Fibroblast of skin of abdomen (primary cell): ENCODE measurements at places on chromosomes 5 and 9.
A peak's percentile ranks its signal among the peaks of the same experiment; 100 is the strongest.

- no peak for DNase-seq
Measured at GRCh38 chr5:139812836-139813805, 17.5 kb downstream of the PSD2 start.

- peak; percentile 59 for DNase-seq
Measured at GRCh38 chr9:128689820-128690683, 1.0 kb downstream of the SET start.

- DNase-seq = no peak
Measured at GRCh38 chr5:56632199-56632598, 183.2 kb upstream of the MAP3K1 start.

DNA sequence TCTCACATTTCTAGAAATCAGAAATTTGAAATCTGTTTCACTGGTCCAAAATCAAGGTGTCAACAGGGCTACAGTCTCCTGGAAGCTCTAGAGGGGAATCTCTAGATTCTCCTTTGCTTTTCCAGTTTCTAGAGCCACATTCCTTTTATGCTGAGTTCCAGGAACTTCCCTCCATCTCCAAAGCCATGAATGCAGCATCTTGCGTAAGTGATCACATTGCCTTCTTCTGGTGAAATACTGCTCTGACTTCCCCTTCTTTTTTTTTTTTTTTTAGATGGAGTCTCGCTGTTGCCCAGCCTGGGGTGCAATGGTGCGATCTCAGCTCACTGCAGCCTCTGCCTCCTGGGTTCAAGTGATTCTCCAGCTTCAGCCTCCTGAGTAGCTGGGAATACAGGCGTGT, 23.8 kb downstream of the GDA start:
- DNase-seq = no peak

DNA sequence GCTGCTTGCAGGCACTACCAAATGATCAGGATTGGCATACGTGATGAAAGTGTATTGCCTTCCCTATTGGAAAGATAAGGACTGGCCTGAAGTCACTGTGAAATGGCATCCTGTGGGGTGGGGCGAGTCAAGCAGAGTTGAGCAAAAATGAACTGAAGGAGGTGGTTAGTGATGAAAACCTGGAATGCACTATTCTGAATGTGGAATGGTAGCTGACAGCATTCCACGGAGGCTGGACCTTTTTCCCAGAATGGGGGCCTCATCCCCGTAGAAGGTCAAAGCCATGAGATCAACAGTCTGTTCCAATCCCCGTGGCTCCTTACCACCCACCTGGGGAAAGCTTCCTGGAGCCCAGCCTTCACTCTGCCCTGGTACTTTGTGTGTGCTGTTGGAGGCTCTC, 37.7 kb downstream of the ASS1 start:
- peak; percentile 16 for DNase-seq

- peak; percentile 57 for DNase-seq
Measured at GRCh38 chr5:80399526-80400239, 8.2 kb upstream of the ZFYVE16 start.

DNA sequence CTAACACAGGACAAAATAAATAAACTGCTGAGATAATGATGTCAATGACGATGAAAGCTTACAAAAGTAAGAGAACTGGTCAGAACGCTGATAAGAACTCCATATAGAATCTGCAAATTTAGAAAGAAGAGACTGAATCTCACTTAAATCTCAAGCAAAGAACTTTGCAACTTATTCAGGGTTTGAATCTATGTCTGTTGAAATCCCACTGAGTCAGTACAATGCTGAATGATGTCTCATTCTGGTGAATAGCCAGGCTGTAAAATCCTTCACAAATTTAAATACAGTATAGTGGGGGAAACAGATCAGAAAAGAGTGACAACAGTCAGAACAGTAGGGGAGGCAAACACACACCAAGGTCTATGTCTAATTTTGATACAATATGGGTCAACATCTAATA, 38.9 kb upstream of the NR3C1 start:
- peak; percentile 53 for DNase-seq

GRCh38 chr5:68872088-68872839, 221.6 kb upstream of the SLC30A5 start:
- DNase-seq = no peak

GRCh38 chr9:73780916-73781315, 629.3 kb downstream of the ANXA1 start:
- peak; percentile 34 for DNase-seq

DNA sequence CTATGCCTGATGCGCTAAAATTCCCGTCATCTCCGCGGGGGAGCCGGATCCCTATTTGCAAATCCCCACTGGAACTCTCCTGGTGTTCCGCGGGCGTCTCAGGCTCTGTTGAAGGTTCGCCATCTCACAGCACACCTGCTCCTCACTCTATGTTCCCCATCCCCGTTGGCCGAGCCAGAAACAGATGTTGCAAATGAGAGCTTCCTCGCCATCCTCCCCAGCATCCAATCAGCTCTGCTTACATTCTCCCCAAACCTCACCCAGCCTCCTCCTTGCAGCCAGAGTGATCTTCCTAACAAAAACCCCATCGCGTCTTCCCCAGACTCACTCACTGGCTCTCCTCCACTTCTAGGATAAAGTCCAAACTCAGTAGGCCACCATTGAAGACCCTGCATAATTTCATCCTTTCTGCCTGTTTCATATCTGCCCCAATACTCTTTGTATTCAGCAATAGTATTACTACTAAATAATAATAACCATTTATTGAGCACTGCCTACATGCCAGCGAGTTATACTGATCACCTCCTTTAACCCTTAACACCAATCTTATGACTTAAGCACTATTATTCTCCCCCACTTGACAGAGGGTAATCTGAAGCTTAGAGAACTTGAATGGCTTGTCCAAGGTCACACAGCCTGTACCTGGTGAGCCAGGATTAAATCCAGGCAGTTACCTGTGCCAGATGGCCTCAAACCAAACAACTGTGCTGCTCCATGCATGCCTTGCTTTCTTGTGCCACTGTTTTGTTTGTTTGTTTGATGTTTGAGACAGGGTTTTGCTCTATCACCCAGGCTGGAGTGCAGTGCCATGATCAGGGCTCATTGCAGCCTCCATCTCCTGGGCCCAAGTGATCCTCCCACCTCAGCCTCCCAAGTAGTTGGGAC, 14.0 kb downstream of the AQP7 start:
- no peak for DNase-seq

DNA sequence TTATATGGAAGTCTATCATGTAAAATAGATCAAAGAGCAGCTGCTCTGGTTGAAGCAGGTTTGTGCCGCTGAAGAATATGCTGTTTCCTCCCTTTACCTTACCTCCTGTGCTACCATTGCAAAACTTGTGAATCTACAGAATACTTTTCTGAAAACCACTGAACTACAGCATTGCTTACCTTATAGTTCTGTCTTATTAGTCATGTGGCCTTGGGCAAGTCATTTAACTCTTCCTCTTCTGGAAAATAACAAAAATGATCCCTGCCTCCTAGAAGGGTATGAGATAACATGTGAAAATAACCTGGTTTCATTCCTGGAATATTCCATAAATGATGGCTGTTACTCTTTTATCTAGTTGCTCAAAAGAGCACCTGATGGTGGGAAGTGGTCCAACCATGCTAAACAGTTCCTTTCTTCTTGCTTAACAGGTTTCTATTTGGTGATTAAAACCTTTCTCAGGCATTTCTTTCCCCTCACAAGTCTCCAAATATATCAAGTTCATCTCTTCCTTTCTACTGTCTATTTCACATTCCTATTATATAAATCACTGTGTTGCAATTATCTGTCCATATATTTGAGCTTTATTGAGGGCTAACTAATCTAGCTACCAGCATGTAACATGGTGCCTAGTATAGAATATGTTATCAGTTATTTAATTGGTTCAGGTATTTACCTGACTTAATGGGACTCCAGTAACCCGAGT, 15.0 kb downstream of the TRIM32 start:
- DNase-seq = no peak

GRCh38 chr5:172870291-172870714, 36.3 kb downstream of the ERGIC1 start:
- DNase-seq = peak; percentile 90

GRCh38 chr9:100626949-100627348, 49.1 kb downstream of the CAVIN4 start:
- DNase-seq = no peak

- no peak for DNase-seq
Measured at GRCh38 chr9:98516897-98517503, 191.7 kb downstream of the GABBR2 start.

DNA sequence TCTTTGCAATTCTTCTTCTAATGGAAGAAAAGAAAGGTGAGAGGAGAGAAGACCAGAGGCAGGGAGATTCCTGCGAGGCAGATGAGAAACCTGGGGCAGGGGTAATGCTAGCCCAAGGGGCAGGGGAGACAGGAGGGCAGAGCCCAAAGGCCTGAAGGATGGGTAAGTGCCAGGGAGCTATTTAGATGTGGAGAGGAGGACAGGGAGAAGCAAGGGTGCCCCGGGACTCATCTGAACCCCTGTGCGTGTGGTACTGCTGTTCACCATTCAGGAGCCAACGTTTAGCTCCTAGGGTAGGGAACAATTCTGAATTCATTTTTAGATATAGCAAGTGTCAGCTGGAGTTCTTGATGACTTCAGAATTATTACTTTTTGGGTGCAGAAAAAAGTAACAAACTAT, 122.7 kb upstream of the ALDH1B1 start:
- no peak for DNase-seq

- DNase-seq = no peak
Measured at GRCh38 chr5:148230240-148230639, 8.1 kb upstream of the MARCOL start.

GRCh38 chr5:156513123-156513815, 186.3 kb downstream of the SGCD start:
- no peak for DNase-seq

DNA sequence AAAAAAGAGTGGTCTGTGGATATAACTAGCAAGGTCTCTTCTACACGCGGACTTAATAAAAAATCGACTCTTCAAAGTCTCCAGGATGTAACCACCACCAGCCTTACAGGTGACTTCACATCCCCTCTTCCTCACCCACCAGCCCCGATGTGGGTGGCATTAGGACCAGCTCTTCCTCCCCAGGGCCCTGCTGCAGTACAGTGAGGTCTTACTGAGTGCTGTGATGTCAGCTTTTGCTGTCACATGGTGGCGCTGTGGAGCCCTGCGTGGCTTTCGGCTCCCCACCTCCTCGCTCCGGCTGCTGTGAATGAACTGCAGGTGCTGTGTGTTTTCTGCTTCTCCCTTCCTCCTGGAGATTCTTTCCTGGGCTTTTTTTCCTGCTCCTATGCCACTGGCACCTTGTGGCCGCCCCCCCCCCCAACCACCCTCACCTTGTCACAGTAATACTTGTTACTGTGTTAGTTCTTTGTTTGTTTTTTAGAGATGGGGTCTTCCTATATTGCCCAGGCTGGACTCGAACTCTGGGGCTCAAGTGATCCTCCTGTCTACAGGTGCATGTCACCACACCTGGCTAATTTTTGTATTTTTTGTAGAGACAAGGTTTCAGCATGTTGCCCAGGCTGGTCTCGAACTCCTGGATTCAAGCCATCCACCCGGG, 15.8 kb upstream of the RAPGEF1 start:
- DNase-seq = peak; percentile 65

- DNase-seq = no peak
Measured at GRCh38 chr9:20353524-20353923, 268.8 kb downstream of the MLLT3 start.

DNA sequence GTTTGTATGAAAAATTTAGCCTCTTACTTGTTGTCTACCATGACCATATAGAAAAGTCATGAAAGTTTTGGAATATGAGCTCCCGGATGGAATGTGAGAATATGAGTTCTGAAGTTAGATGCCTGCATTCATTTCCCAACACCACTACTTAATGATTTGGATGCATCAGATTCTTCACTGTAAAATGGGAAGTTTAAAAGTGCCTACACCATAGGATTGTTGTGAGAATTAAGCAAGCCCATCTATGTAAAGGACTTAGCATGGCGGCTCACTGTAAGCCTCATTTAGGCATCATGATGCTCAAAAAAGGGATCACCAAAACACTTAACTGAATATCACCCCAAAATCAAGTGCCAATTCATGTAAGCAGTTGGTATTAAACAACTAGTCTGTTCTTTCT, 177.3 kb downstream of the RAB3C start:
- no peak for DNase-seq

- peak; percentile 83 for DNase-seq
Measured at GRCh38 chr9:83432104-83432627, 106.0 kb downstream of the FRMD3 start.

GRCh38 chr5:1032011-1032410, 23.4 kb downstream of the NKD2 start:
- DNase-seq = no peak

GRCh38 chr5:127290946-127291693, 524 bp downstream of the MEGF10 start:
- DNase-seq = no peak

GRCh38 chr5:1281038-1281882, 13.6 kb downstream of the TERT start:
- DNase-seq = no peak

- peak; percentile 3 for DNase-seq
Measured at GRCh38 chr5:173781432-173781815, 106.7 kb upstream of the CPEB4 start.

- no peak for DNase-seq
Measured at GRCh38 chr9:36812556-36812955, 221.5 kb downstream of the PAX5 start.

GRCh38 chr5:126115059-126115629, 308.1 kb upstream of the GRAMD2B start:
- no peak for DNase-seq

GRCh38 chr9:6942406-6942805, 184.6 kb downstream of the KDM4C start:
- DNase-seq = no peak

- no peak for DNase-seq
Measured at GRCh38 chr5:13331585-13331984, 612.9 kb downstream of the DNAH5 start.
